ENCODE measurements at places on chromosomes 3 and 15. TPM values are rescaled to one million over a fixed set of nuclear protein-coding genes. Genes with fewer than 3 reads are reported as not detected.

Gene GRK7
- not detected for total RNA-seq

Gene PLA1A
- total RNA-seq = not detected

Gene STAB1
- total RNA-seq = 3.0 TPM

Gene MYD88
- total RNA-seq = 42.6 TPM

Gene CD96
- not detected for total RNA-seq

Gene SCN11A
- 0.14 TPM for total RNA-seq

Gene SPINK8
- total RNA-seq = not detected

Gene CCR9
- total RNA-seq = not detected

Gene TMEM115
- 41.9 TPM for total RNA-seq

Gene CHSY1
- 45.4 TPM for total RNA-seq

Gene MEIS2
- not detected for total RNA-seq

Gene SLC22A14
- total RNA-seq = not detected

Gene MNS1
- total RNA-seq = 2.9 TPM

Gene COL6A5
- 0.03 TPM for total RNA-seq

Gene DAZL
- total RNA-seq = 5.3 TPM

Gene SERINC4
- not detected for total RNA-seq

Gene LYZL4
- total RNA-seq = not detected

Gene MUC13
- not detected for total RNA-seq

Gene GNAT1
- total RNA-seq = not detected

Gene IRAK2
- 0.85 TPM for total RNA-seq

Gene ISL2
- 2.7 TPM for total RNA-seq

Gene ITIH4
- 1.4 TPM for total RNA-seq

Gene CKMT1B
- total RNA-seq = 31.4 TPM

Gene PATL2
- 0.35 TPM for total RNA-seq

Gene DET1
- 8.6 TPM for total RNA-seq

Gene PRSS50
- 1.4 TPM for total RNA-seq

Gene COL8A1
- 0.97 TPM for total RNA-seq

Gene KBTBD8
- 20.2 TPM for total RNA-seq

Gene LRRIQ4
- not detected for total RNA-seq

Gene GOLGA8G
- not detected for total RNA-seq

Gene TM4SF1
- total RNA-seq = not detected

Gene NR1I2
- total RNA-seq = 4.4 TPM

Gene GPR171
- total RNA-seq = not detected

Gene EPHB3
- 2.0 TPM for total RNA-seq

Gene KPNA1
- total RNA-seq = 30.1 TPM

Gene CFAP100
- total RNA-seq = not detected

Gene ZNF35
- total RNA-seq = 20.9 TPM

Gene PARP15
- total RNA-seq = 0.12 TPM

Data from GM23338 (cell line).